Activated effector memory CD4-positive, alpha-beta T cell treated with Interleukin-2 at 50 U/mL for 16 hours (primary cell): ENCODE measurements at places on chromosomes 12 and 14.

- DNase-seq = no peak
Observed at GRCh38 chr12:80208071-80208470, 108.7 kb downstream of the OTOGL start.

- no peak for DNase-seq
Observed at GRCh38 chr12:122097927-122098756, 19.6 kb downstream of the MLXIP start.

DNA sequence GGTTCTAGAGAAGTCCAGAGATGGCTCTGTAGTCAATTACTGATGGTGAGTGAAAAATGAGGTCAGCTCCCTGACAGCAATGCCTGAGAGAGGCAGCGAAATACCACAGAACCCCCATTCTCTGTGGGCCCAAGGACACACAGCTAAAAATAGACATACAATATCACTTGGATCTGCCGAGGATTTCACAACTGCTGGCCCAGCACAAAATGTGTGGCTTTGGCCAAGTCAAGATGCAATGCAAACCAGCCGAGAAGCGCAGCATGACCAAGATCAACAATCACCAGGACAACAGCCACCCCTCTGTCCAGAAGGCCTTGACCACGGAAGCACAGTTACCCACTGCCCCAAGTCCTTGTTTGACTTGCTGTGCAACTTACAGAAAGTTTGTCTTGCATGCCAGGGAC is 52.2 kb downstream of the CKAP4 start:
- DNase-seq = no peak

DNA sequence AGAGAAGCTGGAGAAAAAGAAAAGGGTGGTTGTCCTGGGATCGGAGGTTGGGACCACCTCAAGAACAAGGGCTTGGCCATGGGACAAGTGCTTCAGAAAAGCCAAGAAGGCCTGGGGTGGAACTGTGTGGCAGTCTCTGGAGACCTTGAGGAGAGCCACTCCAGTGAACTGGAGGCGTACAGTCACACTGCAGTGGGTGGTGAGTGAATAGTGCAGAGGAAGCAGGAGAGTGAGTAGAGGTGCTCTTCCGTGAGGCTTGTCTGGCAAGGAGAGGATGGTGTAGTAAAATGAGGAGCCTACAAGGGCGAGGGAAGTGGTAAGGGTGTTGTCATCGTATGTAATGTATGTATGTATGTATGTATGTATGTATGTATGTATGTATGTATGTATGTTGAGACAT is 20.9 kb downstream of the RASSF3 start:
- no peak for DNase-seq

- no peak for DNase-seq
Observed at GRCh38 chr12:120540445-120540844, 6.3 kb downstream of the RNF10 start.

DNA sequence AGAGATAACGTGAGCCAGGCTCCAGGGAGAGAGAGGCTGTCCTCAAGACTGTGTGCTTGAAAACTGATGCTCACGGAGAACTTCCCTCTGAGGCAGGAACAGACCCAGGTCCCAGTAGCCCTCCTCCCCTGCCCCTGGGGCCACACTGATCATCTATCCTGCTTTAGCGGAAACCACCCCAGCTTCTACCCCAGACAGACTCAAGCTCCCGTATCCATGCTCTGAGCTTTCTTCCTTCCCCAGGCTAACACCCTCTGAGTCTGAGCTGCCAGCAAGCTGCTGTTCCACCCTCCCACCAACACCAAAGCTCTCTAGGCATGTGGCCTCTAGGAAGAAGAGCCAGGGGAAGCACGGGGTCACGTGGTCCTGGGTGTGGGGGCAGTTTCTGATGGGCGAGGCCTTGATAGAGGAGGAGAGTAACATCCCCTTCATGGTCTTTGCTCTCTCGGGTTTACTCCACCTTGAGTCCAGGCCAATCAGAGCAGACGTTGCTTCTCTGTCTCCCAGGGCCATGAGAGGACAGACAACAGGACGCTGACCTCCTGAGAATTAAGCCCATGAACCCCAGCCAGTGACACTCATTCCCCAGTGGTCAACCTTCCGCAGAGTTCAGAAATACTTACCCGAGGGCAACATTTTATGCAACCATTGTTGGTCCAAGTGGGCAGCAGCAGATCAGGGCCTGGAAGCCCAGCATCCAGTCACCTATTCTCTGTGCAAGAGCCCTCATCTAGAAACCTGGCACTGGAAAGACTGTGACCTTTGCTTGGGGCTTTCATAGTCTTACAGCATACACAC is 1.4 kb downstream of the PCK2 start:
- peak; percentile 8 for DNase-seq

DNA sequence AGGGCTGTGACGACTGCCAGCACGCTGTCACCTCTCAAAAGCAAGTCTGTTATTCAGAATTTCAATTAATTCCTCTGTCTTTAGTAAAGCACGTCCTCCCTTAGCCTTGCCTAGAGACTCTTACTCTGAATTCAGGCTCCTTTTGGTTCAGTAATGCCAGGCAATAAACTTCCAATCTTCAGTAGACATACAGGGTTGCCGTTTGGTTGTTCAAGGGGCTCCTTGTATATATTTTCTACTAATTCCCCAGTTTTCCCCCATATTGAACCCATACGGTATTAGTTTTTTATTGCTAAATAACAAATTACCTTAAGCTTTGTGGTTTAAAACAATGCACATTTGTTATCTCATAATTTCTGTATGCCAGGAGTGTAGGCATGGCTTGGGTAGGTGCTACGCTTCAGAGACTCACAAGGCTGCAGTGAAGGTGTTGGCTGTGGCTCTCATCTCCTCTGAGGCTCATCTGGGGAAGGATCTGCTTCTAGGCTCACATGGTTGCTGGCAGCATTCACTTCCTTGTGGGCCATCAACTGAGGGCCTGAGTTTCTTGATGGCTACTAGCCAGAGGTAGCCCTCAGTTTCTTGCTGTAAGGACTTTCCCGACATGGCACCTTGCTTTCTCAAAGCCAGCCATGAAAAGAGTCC is 7.3 kb upstream of the CLECL1 start:
- DNase-seq = no peak

- DNase-seq = no peak
Observed at GRCh38 chr12:14984036-14984435, 11.2 kb downstream of the PDE6H start.

GRCh38 chr14:97602438-97603117 is 805.4 kb downstream of the VRK1 start:
- peak; percentile 74 for DNase-seq

DNA sequence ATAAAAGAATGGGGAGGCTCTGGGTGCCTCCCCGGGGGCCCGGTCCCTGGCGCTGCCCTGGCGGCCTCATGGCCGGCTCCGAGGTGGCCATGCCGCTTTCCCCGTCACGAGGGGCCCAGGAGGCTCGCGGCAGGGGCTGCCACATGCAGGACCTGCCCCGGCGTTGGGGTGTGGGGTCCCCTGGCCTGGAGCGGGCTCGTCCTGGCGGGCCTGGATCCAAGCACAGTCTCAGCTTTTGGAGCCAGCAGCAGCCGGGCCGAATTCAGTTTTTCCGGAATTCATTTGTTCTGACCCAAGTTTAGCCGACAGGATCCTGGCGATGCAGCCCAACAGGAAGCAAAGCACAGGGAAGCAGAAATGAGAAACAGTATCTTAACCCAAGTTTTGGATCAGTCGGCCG is 26.4 kb upstream of the AEBP2 start:
- no peak for DNase-seq

- DNase-seq = no peak
Observed at GRCh38 chr14:29925736-29926135, 1.9 kb downstream of the PRKD1 start.

- no peak for DNase-seq
Observed at GRCh38 chr12:97754306-97754705, 291.7 kb downstream of the RMST start.

DNA sequence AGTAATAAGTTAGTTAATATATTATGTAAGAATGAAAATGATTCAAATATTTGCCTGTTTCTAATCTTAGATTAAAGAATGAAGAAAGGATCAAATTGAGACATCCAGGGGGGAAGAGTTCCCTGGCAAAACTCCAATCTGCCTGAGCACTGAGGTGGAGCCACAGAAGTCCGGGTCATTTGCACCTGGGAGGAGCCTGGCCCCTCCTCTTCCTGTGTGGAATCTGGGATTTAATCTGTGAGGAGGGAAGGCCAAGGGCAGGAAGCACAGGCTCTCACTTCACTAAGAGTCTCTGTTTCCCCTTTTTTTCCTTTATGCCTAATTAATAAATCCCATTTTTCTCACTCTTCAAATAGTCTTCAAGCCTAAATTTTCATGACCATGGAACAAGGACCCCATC is 599.5 kb downstream of the FLRT2 start:
- DNase-seq = no peak

DNA sequence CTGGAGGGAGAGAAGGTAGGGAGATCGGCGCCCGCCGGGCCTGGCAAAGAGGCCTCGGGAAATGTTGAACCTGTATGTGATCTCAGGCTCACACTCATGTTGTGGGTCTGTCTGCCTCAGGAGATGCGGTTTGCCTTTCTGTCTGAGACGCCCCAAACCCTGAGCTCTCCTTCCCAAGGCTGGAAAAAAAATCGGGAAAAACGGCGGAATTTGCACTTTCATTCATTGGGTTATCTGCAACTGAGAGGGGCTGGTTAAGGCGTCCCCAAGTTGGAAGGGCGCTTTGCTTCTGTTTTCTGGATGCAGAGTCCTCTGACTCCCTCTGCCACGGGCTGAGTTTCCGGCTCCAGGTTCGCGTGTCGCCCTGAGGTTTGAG is 5.0 kb upstream of the HOXC9 start:
- DNase-seq = no peak

GRCh38 chr12:8823565-8824300 is 1.3 kb downstream of the A2ML1 start:
- DNase-seq = no peak

- DNase-seq = no peak
Observed at GRCh38 chr12:48311313-48311712, 39.4 kb downstream of the ZNF641 start.

- DNase-seq = no peak
Observed at GRCh38 chr12:91344408-91344807, 161.8 kb upstream of the DCN start.

DNA sequence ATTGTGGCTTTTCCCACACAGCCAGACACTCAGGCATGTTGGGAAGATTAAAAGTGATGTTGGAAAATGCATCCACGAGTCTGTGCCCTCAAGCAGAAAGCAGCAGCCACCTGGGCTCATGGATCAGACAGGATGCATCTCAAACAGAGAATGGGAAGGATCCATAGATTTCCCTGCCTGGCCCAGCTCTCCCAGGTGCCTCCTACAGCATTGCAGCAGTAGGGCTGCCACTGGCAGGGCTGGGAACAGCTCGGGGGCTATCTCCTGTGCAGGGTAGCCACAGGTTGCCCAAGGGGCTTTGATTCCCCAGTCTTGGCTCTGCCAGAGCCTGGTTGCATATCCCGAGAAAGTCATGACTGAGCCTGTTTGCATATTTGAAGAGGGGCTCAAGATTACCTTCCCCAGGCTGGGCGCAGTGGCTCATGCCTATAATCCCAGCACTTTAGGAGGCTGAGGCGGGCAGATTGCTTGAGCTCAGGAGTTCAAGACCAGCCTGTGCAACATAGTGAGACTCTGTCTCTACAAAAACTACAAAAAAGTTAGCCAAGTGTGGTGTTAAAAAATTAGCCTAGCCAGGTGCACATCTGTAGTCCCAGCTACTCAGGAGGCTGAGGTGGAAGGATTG is 19.5 kb downstream of the C14orf132 start:
- DNase-seq = no peak

DNA sequence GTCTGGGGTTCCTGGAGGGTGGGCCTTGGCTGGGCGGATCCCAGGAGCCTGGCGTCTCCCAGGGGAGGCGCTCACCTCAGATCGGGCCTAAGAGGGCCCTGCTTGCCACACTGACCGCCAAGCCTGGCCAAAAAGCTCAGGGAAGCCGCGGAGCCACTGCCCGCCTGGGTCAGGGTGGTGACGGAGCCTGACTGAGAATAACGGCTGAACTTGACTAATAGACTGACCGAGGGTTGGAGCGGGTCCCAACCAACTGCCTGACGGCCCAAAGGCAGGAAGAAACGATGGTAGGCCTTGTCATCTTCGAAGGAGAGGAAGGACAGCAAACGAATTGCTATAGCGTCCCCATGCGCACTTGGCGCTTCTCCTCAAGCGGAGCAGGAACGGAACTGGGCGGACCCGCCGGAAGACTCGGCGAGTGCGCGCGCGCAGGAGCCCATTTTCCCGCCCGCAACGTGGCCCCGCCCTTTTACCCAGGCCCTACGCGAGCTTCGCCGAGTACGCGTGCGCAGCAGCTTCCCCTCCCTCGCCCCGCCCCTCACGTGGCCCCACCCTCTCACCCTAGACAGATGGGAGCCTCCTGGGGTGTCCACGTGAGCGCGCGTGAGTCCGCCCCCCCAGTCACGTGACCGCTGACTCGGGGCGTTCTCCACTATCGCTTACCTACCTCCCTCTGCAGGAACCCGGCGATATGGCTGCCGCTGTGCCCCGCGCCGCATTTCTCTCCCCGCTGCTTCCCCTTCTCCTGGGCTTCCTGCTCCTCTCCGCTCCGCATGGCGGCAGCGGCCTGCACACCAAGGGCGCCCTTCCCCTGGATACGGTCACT is at the start of the genes ERP29 and TMEM116:
Gene ERP29 (plus strand): TSS at position 652 of the 826 bp plus-strand sequence. CDS start 40 bp downstream, at position 692.
Gene TMEM116 (minus strand): TSS at position 391 of the 826 bp plus-strand sequence. CDS start 7,895 bp downstream, outside the sequence.
- peak; percentile 100 for DNase-seq

GRCh38 chr12:102916252-102917025 is 605 bp downstream of the PAH start:
- DNase-seq = no peak

GRCh38 chr14:90319634-90320541 is 11.9 kb downstream of the NRDE2 start:
- DNase-seq = no peak

DNA sequence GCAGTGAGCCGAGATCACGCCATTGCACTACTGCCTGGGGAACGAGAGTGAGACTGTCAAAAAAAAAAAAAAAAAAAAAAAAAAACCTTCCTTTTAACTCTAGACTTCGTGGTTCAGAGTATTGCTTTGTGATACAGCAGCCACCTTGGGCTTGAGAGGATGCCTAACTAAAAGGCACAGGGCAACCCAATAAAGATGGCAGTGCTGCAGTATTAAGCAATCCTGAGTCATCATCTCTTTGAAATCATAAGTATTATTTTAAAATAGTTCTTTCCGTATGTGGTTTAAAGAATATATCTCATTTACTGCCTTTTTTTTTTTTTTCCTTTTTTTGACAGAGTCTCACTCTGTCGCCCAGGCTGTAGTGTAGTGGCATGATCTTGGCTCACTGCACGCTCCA is 116.1 kb downstream of the PLEKHA5 start:
- DNase-seq = no peak

GRCh38 chr12:118124333-118124874 is 11.5 kb upstream of the PEBP1 start:
- DNase-seq = no peak

DNA sequence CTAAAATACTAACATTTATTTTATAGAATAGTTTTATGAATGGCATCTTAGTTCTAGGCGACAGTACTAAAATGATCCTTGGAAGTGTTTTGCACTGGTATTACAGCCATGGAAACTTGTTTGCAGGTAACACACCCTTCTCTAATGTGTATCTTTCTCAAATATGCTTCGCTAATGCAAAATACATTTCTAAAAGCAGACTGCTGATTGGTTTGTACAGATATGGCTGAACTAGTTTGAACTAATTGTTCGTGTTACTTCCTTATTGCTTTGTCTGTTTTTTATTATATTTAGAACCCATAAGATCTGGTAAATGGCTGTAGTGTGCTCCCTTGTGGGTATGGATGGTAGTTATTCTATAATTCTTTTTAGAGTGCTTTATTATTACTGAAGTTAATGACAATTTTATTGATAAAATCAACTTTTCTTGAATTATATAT is 53.0 kb downstream of the ATF7IP start:
- no peak for DNase-seq

- no peak for DNase-seq
Observed at GRCh38 chr12:133256321-133256720, 20.6 kb upstream of the ANHX start.
